ENCODE measurements at places on chromosomes 1 and 21. TPM values are rescaled to one million over a fixed set of nuclear protein-coding genes. Genes with fewer than 3 reads are reported as not detected.

CFHR5 gene
- total RNA-seq: not detected

BRDT gene
- not detected for total RNA-seq

KRTAP19-1 gene
- total RNA-seq: not detected

CFHR1 gene
- not detected for total RNA-seq

CD1D gene
- total RNA-seq: 0.06 TPM

TRABD2B gene
- 0.06 TPM for total RNA-seq

ACOT11 gene
- total RNA-seq: 0.93 TPM

PSRC1 gene
- total RNA-seq: 6.9 TPM

LAMC2 gene
- 173 TPM for total RNA-seq

DNA sequence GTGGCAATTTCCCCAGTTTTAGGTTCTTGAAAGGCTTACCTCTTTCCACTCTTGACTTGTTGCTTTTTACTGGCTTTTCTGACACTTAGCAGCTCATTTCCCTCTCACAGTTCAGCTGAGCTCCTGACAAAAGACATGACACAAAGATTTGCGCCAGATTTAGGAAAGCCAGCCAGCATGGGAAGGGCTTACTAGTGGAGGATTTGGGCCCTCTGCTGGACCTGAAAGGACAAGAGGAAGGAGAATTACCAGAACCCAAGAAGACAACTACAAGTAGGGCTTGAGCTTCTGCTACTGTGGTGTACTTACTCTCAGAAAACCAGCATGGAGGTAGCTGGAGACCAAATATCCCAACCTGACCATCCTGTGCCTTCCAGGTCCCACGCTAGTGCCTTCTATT lies 784.5 kb downstream of the BRINP3 start:
- DNase-seq: no peak

DNA sequence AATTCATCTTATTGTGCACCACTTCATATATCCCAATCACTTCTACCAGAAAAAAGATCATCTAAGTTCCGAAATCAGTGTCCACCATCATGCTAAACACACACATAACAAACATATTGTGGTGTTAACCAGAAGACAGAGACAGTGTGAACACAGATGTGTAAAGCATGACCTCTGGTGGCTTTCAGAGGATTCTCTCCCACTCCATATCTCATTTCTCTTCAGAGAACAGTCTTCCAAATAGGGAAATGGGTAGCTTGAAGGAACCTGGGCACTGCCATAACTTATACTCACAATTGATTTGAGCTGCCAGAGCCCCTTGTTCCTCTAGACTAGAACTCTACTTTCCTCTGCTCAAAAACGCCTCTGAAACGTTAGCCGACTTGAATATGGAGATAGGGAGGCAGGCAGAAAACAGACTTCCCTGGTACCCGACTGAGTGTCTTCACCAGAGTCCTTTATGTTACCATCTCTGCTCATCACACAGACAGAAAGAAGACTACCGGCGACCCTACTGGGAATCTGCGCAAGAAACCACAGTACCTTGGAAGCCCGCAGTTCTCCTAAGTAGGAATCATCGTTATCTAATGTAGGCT lies 1.8 kb upstream of the ELAPOR1 start:
- DNase-seq: no peak

DNA sequence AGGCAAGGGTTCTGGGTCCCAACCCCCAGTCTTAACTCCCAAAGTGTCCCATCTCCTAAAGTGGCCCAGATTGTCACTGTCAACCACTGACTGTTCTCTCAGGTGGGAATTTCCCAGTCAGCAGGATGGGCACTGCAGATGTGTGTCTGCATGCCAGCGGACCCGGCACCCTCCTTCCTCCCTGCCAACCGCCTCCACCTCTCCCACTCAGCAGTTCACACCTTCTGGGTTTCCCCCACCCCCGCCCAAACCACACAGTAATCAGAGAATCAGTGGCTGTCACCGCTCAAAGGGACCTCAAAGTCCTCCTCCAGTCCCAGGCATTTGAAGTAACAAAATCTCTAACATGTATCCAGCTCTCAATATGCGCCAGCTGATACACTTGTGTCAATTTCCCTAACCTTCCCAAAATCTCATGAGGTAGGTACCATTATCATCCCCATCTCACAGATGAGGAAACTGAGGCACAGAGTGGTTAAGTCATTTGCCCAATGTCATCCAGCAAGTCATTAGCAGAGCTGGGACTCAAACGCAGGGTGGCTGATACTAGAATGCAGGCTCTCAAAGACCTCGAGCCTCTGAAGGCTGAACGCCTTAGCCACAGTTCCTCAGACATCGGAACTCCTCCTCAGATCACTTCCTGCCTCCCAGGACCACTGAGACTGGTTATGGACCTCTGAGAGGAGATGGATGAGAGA lies 4.8 kb downstream of the RUNX3 start:
- DNase-seq: no peak

DNA sequence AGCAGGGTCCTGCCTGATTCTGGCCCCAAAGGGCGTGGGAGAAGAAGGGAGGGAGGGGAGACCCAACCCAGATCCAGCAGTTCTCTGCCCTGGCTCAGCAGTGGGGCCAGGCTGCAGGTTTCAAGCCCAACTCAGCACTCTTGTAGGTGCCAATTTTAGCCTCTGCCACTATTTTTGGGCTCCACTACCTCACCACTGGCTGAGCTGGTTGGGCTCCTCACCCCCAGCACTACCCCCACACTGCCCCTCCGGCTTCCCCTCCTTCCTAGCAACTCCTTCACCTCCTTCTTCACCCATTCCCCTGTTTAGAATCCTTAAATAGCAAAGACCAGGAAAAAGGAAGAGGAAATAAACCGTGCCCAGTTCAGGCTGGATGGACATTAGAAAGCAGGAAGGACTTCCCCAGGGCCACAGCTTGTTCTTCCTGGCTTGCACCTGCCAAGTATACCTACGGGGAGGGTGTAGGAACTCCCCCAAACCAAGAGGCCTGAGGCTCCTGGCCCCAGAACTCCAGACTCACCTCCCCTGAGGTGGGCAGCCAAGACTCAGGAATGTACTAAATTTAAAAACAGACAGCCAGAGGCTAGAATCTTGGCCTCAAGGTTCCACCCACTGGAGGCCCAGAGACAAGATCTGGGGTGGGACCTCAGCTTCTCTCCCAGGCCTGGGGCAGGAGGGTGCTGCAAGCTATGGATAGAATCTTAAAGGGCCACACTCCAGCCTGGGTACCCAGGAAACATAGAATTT lies 1.4 kb upstream of the ARHGEF2 start:
- no peak for DNase-seq

- DNase-seq: no peak
Measured at GRCh38 chr1:235749755-235750300, 100.2 kb upstream of the GNG4 start.

DNA sequence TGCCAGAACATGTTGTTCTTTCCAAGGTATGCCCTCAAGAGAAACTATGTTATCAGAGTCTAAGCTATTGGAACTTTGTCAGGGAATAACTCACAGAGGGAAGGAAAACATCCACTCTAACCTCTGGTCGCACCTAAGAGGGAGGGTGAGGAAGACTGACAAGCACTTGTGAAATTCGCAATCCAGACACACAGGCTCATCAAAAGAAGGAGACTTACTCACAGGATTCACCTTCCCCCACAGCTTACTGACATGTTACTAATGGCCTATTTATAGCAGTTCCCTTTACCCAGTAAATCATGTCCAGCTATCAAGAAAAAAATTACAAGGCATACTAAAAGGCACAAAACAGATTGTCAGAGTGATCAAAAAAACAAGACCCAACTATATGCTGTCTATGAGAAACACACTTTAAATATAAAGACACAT lies 36.9 kb downstream of the WDR64 start:
- DNase-seq: no peak

DNA sequence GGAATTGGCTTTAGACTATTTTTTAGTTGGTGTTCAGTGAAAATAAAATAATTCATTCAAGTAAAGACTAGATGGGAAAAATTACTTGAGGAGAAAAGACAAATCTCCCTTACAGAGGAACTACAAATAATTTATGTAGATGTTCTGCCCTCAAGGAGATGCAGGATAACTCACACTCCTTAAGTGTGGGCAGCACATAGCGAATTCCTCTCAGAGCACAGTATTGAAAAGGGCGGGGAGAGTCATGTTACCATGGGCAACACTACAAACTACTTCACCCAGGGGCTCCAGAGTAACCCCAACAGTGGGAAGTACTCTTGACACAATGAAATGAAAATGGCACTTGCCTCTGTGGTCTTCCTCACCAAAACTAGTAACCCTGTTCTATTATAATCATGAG lies 20.6 kb upstream of the LAMC2 start:
- DNase-seq: no peak

GRCh38 chr1:223849352-223850254 lies 3.9 kb upstream of the TP53BP2 start:
- no peak for DNase-seq

GRCh38 chr1:109392037-109392787 lies 5.5 kb downstream of the SORT1 start:
- no peak for DNase-seq

GRCh38 chr1:65724151-65724550 lies 68.5 kb upstream of the PDE4B start:
- DNase-seq: no peak

DNA sequence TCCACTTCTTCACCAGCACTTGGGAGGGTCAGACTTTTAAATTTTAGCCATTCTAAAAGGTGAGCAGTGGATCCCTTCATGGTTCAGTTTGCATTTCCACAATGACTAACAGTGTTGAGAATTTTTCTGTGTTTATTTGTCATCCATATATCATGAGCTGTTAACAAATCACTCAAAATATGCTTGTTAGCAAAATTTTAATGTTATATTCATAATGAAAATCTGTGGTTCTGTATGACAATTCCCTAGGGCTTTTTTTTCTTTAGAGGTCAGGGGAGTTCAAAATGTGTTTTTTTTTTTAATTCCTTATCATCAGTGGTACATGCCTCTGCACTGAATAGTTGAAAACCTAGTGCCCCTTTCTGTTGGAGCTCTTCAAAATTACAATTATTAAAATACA lies 682.2 kb upstream of the ADGRL2 start:
- no peak for DNase-seq

DNA sequence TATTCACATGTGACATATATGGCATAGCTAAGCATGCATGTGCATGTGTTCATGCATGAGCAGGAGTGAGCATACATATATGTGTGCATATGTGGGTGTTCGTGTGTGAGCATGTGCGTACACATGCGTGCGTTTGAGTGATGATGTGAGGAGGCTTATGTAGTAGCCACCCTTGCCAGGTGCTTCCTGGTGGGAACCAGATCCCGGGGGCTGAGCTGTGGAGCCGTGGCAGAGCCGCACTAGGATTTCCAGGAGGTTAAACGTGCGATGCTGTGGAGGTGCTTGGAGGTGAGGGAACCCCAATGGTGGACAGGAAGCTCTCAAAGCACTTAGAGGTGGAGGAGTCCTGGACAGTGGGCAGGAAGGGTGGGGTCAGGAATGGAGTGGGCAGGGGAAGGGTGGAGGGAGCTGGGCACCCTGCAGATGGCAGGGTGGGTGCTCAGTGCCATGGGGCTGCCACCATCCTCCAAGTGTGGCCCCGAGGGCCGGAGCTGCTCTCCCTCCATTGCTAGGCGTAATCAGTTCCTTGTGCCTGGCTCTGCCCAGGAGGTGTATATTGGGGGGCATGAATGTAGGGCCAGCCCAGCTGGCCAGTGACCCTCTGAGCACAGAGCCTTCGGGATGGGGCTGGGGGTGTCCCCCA lies 48.5 kb downstream of the COL18A1 start:
- DNase-seq: no peak

DNA sequence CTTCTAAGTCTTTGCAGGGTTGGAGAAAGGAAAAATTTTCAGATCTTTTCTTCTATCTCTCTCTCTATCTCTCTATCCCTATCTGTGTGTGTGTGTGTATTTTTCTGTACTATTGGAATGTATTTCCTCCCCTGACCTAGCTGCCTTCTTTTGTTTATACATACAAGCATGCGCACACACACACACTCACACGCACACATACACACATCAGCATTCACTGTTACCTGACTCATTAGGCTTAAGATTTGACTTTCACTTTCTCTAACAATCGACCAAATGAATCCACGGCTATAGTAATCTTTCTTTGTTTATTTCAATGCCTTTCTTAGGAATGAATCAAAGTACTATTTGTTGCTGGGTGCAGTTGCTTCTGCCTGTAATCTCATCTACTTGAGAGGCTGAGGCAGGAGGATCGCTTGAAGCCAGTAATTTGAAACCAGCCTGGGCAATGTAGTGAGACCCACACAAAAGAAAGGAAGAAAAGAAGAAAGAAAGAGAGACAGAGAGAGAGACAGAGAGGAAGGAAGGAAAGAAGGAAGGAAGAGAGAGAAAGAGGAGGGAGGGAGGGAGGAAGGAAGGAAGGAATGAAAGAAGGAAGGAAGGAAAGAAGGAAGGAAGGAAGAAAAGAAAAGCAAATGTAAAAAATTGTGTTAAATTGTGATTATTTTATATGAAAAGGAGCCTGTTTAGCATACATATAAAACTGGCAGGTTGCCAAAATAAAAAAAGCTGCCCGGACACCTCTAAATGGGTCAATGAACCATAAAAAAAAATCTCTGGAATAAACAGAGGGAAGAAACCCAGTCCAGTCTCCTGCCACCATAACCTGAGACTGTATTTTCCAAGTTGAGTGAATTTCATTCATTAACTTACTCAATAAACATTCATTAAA lies 206.8 kb downstream of the ZNF326 start:
- no peak for DNase-seq

Data from glomerular endothelial cell (primary cell).